ENCODE measurements at places on chromosomes 11 and 22.

DNA sequence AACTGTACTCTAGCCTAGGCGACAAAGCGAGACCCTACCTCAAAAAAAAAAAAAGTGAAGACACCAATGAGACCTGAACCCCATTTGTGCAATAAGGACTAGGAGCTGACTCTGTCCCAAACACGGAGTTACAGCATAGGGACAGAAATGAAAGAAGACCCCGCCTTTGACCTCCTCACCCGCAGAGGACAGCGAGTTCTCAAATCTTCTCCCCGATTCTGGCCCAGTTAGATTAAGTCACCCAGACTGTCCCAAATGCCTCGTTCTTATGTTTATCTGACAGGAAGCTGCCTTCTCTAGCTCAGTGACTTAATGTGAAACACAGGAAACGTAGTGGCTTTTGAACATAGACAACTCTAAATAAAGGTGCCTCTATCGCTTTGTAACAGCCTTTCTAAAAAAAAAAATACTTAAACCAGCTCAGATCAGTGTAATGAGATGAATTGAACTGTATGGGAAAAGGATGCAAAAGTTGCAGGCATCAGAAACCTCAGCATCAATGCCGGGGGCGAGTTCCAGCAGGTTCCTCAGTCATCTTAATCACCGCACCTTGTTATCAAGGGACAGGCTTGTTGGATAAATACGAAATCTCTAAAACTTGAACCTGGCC, 10.6 kb downstream of the MYH9 start:
- no peak for DNase-seq

GRCh38 chr22:41231369-41231768, 9.4 kb downstream of the CHADL start:
- DNase-seq = no peak

GRCh38 chr11:117641008-117641915, 155.8 kb downstream of the DSCAML1 start:
- peak; percentile 43 for DNase-seq

- no peak for DNase-seq
These were observed 4.3 kb upstream of the GP1BB start for GRCh38 chr22:19719050-19719482.

- DNase-seq = no peak
These were observed 9.8 kb downstream of the UCP2 start for GRCh38 chr11:73972620-73973449.

DNA sequence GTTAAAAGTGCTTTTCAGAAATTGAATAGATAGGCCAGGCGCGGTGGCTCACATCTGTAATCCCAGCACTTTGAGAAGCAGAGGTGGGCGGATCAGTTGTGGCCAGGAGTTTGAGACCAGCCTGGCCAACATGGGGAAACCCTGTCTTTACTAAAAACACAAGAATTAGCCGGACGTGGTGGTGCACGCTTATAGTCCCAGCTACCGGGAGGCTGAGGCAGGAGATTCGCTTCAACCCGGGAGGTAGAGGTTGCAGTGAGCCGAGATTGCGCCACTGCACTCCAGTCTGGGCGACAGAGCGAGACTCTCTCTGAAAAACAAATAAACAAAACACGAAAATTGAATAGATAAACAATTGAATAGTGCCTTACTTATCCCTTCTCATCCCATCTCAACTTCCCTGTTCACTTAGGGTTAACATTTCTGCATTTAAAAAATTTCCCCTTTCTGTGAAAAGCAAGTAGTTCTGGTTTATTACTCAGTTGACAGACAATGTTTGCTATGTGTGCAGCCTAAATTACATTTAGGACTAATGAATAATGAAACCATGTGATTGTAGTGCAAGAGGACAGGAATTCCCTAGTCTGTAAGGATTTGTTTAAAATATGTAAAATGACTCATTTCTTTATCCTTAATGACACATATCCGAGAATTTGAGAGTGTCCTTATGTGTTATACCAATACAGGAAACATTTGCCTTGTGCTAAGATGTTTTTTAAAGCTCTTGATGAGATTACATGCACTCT, 6.0 kb downstream of the RNF169 start:
- DNase-seq = no peak

DNA sequence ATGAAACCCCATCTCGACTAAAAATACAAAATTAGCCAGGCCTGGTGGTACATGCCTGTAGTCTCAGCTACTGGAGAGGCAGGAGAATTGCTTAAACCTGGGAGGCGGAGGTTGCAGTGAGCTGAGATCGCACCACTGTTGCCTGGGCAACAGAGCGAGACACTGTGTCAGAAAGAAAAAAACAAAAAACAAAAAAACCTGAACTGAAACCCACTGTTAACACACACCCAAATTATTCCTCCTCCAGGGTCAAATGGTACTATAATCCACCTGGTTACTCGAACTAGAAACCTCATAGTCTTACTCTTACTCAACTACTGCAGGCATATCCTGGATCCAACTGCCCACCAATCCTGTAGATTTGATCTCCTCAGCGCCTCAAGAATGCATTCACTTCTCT, 35.5 kb downstream of the USP28 start:
- DNase-seq = no peak

DNA sequence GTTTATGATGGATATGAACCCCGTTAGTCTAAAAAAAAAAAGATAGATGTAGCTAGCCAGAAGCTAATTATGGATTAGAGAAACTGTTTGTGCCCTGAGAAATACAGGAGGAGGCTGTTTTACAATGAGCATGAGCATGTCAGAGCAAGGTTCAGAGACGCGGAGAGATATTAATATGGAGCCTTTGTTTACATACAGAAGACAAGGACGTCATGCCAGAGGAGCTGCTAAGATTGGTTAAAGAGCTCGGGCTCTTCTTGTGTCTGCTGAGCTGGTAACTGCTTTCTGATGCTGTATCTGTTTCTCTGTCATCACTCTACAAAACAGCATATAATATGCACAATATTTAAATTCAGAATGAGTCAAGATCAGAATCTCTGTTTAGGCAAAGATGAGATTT, 24.9 kb upstream of the CCDC89 start:
- no peak for DNase-seq

DNA sequence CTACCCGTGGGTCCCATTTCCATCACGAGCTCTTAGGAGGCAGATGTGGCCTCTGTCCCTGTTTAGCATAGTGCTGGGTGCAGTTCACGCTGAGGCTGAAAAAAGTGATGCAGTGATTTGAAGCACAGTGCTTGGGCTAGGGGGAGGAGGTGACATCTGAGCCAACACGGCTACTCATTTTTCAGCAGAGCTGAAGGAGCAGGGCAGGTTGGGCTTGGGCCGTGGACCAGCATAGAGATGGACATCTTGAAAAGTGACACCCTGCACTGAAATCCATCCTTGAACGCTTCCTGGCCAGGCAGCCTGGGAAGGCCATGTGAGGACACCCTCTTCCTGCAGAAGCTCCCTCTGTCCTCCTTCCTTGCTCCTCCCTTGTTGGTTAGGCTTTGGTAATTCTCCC, 66.4 kb downstream of the ADAMTS15 start:
- no peak for DNase-seq

DNA sequence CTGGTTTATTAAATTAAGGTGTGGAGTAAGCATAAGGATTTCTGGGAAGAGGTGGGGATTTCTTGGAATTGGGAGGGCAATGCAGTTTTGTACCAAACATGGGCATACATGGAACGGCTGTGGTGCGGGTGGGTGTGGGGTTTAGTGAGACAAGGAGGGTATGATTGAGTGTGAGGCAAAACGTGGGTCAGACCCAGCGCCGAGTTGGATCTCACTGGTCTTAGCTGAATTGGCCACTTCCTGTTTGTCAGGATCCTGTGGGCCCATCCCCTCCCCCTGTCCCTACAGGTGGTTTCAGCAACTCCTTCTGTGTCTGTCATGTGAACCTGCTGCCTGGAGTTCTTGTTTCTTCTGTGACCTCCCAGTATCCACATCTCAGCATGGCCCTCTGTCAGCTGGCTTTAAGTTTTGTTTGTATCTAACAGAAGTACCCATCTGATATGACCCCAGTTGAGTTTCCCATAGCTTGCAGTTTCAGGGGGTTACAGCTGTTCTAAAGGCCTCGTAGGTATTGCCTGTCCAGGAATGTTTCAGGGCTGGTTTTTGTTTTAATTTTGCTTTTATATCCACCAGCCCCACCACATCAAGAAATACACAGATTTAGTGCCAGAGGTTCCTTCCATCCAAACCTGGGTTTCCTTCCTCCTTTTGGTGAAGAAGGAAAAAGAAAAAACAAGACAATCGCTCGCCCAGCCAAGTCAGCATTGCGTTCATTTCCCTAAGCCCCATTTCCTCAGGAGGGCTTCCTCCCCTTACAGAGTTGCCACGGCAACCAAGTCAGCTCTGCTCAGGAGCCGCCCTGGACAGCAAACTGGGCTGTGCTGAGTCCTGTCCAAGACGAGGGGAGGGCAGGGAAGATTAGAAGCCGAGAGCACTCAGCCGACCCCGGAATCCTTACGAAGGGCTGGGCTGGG, 6.0 kb downstream of the APOL1 start:
- no peak for DNase-seq

DNA sequence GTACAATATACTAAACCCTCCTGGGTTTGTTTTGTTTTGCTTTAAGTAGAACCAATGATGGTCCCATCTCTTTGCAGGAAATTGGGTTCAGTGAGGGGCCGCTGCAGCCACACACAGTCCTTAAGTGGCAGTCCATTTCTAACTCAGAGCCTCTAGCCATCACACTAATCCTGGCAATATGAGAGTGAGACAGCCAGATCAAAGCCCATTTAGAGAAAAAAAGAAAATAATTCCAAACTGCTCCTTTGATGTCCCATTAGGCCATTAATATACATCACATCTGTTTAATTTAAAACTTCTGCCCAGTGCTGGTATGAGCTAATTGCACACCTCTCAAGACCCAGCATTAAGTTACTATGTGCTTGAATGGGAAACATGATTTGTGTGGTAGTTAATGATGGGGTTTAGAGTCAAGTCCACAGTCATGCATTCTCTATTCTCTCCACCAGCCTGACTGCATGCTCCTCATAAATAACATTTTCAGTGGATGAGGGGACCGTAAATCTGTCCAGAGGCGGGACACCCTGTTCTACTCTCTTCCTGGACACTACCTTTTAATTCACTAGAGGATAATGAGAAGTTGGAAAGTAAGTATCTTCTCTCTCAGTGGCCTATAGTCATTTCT, 53.8 kb upstream of the BIRC3 start:
- no peak for DNase-seq

- DNase-seq = no peak
These were observed 40.9 kb upstream of the MUC5AC start for GRCh38 chr11:1116666-1117390.

DNA sequence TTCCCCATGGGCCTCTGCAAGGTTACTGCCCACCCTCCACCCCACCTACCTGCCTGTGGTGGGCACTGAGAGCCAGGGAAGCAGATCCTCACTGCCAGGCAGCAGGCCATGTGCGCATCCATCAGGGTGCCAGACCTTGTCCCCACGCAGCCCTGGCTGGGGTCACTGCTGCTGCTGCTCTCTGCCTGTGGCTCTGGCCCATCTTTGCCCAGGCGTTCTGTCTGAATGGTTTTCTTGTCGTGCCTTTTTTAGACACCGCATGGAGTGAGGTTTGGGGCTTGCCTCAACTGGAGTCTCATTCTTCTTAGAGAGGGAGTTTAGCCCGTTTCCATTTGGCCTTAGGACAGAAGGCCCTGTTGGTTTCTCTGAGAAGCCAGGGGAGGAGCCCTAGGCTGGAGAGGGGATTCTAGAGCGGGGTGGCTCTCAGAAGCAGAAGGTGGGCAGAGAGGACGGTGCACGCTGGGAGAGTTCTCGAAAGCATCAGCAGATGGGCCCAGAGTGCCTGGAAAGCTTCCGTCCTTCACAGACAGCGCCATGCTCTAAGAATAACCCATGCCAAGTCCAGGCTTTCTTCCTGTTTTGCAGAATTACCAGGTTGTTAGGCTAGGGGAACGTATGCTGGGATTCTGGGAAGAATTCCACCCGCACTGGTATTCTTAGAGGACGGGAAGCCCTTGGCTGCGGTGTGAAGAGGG, 8.1 kb downstream of the TANGO2 start:
- DNase-seq = no peak

GRCh38 chr11:66987924-66988637, 13.0 kb downstream of the C11orf86 start:
- DNase-seq = no peak

- DNase-seq = no peak
These were observed 6.4 kb downstream of the HIPK3 start for GRCh38 chr11:33263549-33263948.

GRCh38 chr11:8276528-8276927, 12.8 kb upstream of the LMO1 start:
- no peak for DNase-seq

- no peak for DNase-seq
These were observed 5.5 kb downstream of the PKNOX2 start for GRCh38 chr11:125170001-125170509.

DNA sequence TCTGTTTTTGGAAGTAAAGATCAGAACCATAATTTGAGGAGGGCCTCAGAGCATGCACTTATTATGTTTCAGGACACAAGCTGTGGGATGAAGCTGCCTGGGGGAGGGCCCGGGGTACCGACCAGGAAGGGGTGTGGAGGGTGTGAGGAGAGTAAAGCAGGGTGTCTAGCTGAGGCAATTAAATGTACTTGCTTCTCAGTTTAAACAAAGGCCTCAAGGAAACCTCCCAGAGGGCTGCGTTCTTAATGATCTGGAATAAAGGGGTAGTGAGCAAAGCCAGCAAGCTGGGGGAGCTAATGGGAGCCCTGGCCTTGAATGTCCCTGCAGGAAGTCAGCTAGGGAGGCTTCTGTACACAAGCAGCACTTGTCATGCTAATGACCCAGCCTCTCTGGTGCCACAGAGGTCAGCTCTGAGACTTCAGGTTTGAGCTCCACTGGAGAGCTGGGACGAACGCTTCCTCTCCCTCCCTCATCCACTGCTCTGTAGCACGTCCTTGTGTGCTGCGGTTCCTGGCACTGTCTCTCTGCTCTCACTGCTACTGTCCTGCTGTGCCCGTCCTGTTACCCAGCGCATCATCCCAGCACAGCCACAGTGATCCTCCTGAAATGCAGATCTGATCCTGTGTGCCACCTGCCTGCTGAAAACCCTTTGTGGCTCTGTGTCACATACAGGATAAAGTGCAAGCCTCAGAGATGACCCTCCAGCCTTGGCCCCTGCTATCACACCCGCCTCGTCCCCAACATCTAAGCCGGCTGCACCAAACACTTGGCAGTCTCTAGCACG, 159.7 kb downstream of the DBX1 start:
- DNase-seq = peak; percentile 23

DNA sequence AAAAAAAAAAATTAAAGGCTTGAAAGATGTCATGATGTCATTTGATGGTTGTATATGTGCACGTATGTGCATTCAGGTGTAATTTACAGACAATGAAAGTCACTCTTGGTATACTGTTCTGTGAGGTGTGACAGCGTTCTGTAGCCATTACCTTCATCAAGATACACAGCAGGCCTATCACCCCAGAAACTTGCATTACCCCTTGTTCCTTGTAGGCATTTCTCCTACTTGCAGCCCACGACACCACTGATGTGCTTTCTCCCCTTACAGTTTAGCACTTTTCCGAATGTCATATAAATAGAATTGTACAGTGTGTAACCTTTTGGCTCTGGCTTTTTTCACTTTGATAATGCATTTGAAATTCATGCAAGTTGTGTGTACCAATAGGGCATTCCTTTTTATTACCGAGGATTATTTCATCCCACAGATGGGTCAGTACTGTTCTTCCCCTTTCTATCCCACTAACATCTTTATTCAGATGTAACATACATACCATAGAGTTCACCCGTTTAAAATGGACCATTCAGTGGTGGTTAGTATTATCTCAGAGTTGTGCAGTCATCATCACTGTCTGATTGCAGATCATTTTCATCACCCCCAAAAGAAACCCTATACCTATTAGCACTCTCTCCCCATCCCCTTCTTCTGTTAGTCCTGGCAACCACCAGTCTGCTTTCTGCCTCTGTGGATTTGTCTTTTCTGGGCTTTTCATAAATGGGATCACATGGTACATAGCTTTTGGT, 30.3 kb downstream of the BCR start:
- no peak for DNase-seq
